ENCODE measurements at places on chromosomes 5 and 9.
A peak's percentile ranks its signal among the peaks of the same experiment; 100 is the strongest.

DNA sequence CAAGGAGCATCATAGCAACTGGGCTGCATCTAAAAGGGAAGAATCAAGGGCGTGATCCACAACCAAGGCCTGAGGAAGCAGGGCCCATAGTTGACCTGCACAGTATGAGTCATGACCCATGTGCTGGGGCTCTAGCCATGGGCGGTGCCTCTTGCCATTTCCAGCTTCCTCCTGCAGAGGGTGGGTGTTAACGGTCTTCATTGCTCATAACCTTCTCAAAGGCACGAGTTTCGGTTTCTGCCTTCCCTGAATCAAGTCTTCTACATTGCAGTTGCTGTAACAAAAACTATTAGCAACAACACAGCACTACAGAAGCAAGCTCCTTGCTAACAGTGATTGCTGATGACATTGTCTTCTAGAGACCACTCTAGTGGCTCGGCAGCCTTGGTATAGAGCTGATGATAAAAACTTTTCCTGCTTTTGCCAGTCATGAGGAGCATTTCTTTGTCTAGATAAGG is 66.9 kb downstream of the CTSL start:
- peak; percentile 12 for DNase-seq

GRCh38 chr9:106880081-106880480 is 17.1 kb downstream of the ZNF462 start:
- no peak for DNase-seq

GRCh38 chr5:89981021-89981420 is 428.5 kb downstream of the CETN3 start:
- DNase-seq = peak; percentile 31

GRCh38 chr9:132372177-132373095 is 17.6 kb upstream of the SETX start:
- no peak for DNase-seq

GRCh38 chr9:110753731-110754231 is 85.2 kb downstream of the MUSK start:
- DNase-seq = peak; percentile 68

DNA sequence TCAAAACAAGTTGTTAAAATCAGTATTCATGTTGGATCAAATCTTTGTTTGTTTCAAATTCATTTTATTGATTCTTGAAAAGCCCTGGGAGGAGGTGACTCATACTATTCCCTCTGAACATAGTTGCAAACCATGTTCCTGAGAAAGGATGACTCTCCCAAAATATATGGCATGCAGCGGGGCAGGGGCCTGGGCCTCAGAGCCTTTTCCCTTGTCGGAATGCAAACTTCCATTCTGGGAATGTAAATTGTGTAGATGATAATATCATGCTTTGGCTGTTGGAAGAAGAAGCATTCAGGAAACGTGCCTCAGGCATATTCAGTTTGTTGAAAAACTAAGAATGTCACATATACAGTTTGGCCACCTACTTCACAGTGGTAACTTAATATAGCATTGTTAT is 242.0 kb downstream of the AUH start:
- peak; percentile 82 for DNase-seq

GRCh38 chr9:38387751-38388150 is 4.8 kb upstream of the ALDH1B1 start:
- DNase-seq = no peak

DNA sequence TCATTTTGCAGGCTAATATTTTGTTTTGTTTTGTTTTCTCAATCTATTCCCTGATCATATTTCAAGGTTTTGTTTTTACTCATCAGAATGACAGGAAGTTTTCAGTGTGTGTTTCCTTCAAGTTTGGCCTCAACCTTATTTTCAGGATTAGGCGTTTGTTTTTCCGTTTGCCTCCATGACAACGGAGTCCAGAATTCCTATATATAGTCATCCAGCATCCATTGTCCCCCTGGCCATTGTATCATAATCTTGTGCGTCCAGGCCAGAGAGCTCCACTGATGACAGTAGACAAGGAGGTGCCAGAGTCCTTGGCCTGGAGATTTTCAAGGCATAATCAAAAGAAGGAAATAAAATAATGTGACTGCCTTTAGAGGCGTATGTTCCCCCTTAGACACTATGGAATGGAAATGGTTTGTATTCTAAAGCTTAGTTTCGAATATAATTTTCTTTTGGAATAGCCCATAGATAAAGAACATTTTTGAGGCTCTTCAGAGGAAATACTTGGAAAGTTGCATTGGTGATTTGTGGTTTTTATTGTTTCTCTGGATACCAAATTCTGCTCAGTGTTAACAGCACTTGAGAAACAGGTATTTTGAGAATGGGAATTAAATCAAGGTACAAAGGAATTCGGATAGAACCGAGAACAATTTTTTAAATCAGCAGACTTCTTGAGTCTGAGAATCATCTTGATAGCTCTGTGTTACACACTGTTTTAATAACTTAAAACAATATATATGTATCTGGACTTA is 99.8 kb downstream of the ZNF462 start:
- DNase-seq = no peak

- DNase-seq = no peak
Measured at GRCh38 chr5:176814836-176815438, 4.6 kb downstream of the UNC5A start.

DNA sequence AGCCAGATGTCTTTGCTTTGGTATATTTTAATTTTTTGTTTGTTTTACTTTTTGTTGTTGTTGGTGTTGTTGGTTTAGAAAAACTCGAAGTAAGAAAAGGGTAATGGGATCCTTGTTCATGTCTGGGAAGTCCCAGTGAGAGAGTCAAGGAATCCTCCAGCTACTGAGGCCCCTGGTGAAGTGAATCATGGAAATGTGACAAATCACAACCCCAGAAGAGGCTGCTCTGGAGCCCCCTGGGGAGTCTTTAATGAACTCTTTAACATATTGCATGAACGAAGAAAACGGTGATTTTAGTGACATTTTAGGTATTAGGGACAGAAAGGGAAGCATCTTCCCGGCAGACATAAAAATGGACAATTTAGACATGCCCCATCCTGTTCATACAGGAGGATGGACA is 41.3 kb downstream of the TMEM174 start:
- DNase-seq = peak; percentile 41

- no peak for DNase-seq
Measured at GRCh38 chr5:159091596-159092331, 8.0 kb downstream of the EBF1 start.

GRCh38 chr5:1891391-1891790 is 8.7 kb upstream of the IRX4 start:
- DNase-seq = no peak

DNA sequence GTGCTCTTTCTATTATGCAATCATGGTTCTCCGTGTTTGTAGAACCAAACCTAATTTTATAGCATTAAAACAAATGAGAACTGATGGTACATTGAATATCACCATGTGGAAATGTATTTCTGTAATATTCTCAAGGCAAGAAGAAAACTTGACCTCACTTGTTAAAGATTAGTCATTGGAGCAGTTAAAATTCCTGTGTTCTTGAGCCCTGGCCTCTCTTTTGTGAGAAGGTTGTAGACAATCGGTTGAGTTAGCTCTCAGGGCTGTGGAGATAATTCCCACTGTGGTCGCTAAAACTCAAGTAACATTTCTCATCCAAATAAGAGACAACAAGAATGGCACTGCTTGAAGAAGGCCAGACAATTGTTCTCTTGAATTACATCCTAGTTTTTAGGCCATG is 216.0 kb upstream of the KLF4 start:
- DNase-seq = no peak

GRCh38 chr5:77437194-77437593 is 54.9 kb downstream of the WDR41 start:
- DNase-seq = no peak

GRCh38 chr9:125691869-125692268 is 15.1 kb downstream of the MAPKAP1 start:
- DNase-seq = no peak

DNA sequence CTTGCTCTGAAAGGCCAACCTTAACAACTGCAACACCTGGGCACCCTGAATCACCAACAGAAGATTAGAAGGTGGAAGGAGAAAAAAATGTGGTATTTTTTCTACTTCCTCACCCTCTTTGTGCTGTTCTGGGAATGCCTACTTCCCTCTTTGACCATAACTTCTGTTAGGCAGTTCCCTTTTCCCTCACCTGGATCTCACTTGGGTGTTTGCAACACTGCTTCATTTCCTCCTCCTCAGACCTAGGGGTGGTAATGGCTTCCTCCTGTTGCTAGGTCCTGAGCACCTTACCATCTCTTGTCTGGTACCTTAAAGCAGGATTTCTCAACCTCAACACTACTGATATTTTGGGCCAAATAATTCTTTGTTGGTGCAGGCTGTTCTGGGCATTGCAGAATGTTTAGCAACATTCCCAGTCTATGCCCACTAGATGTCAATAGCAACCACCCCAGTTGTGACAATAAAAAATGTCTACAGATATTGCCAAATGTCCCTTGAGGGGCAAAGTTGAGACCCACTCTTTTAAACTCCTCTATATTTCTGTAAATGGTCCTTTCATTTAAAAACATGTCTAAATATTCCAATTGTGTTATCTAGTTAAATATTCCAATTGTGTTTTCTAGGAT is 300.0 kb upstream of the VLDLR start:
- DNase-seq = no peak

DNA sequence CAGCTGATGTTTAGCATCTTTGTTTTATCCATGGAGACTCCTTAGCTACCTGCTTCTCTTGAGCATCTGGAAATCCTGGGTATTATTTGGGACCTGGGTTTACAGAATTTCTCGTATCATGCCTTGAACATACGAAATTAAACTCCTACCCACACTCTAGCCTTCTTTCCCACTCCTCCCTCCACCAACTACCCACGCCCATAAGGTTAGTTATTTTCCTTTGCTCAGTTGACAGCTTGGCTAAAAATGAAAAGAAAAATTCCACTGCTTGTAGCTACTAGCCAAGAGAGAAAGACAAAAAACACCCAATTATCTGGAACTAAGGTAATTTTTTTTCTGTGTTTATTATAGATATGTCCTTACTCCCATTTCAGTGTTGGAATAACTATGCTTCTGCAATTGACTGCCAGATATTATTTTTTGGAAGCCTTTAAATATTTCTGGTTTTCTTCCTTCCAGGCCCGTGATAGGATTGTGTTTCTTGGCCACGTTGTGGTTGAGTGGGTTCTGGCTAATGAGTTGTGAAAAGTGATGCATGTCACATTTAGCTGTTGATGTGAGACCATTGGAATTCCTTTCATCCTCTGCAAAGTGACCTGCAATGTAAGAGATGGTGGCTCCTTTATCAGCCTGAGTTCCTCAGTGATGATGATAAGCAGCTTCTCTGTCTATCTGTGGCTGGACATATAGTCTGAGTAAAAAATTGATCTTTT is 308.1 kb downstream of the LRRC70 start:
- no peak for DNase-seq

DNA sequence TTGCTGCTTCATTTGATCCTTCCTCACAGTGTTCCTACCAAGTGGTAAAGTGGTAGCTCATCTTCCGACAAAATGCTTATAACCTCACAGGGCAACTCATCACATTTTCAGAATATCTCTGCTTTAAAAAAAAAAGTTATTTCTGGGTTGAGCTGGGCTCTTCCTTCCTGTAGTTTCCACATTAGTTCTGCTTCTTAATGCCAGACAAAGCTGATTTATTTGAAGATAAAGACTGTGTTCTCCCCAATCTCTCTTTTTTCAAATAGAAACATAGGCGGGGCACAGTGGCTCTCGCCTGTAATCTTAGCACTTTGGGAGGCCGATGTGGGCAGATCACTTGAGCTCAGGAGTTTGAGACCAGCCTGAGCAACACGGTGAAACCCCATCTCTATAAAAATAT is 273.1 kb downstream of the ACTL7B start:
- DNase-seq = no peak

DNA sequence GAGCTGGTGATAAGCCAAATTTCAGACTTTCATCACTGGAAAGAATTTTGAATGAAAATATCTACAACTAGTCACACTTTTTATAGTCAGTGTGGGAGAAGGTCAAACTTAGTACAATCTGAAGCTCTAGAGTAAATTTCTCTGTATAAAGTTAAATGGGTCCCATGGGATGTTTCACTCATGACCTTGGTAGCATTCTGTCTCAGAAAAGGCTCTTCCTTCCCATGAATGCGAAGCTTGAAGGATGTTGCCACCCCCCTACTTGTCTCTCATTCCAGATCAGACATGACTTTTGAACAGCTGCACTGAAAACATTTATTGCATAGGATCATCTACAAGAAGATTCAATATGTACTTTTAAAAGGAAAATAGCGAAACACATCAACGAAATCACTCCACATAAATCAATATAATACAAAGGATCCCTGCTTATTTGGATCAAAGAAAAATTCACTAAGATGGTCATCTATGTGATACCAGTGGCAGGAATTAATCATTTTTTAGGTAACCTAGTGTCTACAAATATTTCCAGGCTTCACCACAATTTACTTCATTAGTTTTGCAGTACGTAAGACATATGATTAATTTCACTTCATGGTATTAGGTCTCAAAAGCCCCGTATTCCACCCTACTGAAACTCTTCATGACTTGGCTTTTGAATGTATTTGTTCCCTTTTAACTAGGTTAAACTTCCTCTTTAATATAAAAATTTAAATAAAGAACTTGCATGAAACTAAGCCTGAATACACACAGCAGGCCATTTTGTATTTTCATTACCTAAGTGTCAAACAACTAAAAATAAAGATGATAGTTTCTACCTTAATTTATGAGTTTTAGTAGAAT is 4.4 kb downstream of the ST8SIA4 start:
- DNase-seq = no peak

- DNase-seq = no peak
Measured at GRCh38 chr5:17796142-17796541, 161.9 kb downstream of the TAF11L14 start.

GRCh38 chr5:103211576-103212561 is 46.7 kb upstream of the MACIR start:
- no peak for DNase-seq

DNA sequence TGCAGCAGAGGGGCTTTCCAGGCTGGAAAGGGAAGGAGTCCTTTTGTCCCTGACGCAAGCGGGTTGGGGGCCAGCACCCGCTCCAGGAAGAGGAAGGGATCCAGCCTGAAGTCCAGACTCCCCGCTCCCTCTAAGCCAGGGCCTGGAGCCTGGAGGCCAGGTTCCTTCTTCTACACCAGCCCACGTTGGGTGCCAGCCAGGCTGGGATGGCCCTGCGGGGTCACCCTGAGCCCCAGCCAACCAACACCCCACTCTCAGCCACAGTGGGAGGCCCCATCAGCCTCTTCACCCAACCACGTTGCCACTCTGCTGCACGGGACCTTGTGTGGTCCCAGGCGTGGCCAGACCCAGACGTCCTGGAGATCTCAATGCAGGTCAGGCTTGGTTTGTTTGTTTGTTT is 970 bp upstream of the FUT7 start:
- DNase-seq = no peak

DNA sequence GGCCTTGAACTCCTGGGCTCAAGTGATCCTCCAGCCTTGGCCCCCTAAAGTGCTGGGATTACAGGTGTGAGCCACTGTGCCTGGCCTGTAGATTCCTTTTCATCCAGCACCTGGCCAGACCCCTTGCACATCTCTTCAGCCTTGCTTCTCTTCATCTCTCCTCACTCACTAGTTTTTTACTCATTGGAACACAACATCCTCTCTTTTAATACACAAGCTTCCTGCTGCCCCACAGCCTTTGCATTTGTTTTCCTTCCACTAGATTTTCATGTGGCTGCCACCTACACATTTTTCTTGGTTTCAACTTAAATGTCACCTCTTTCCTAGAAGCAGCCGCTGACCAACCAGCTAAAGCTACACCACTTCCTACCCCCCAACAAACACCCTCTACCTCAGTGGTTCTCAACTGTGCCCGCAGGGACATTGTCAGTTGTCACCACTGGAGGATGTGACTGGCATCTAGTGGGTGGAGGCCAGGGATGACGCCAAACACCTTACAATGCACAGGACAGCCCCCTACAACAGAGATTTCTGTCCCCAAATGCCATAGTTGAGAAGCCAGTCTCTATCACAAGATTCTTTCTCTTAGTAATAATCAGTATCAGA is 33.7 kb downstream of the HAVCR1 start:
- no peak for DNase-seq

- no peak for DNase-seq
Measured at GRCh38 chr5:150653762-150654556, 7.1 kb upstream of the MYOZ3 start.

Measured in fibroblast of skin of abdomen (primary cell).